ENCODE measurements at places on chromosomes 7 and 10.
A peak's percentile ranks its signal among the peaks of the same experiment; 100 is the strongest.

- DNase-seq: no peak
Observed at GRCh38 chr10:103822107-103822716, 33.2 kb downstream of the SH3PXD2A start.

DNA sequence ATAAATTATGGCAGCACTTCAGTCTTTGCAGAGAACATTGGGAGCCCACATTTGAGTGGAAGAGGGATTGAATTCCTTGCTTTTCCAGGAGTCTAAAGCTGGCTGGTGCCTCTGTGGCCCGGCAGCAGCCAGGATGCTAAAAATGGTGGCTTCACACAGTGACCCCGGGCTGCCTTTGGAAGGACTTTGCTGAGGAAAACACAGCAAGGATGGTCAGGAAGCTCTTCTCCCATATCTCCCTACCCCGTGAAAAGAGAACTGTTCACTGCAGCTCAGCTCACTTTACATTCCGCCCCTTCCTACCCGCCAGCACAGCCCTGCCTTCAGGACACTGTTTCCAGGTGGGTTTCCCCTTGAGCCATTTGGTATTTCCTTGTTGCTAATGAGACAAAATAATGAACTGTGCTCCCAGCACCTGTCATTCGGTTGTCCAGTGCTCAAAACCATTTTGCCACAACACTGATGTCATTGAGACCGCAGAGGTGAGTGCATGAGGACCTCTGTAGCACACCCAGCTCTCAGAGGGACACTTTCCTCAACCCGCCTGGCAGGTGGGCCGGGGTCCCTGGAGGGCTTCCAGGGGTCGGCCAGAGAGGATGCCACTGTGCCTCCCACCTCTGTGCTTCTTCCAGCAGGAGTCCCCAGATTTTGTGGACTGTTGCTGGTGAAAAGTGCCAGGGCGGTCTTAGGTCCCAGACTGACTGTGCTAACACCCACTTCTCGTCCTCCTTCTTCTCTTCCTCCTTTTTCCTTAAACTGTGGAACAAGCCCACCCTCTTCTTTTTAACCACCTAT is 255.7 kb upstream of the PPP2R2D start:
- DNase-seq: no peak

DNA sequence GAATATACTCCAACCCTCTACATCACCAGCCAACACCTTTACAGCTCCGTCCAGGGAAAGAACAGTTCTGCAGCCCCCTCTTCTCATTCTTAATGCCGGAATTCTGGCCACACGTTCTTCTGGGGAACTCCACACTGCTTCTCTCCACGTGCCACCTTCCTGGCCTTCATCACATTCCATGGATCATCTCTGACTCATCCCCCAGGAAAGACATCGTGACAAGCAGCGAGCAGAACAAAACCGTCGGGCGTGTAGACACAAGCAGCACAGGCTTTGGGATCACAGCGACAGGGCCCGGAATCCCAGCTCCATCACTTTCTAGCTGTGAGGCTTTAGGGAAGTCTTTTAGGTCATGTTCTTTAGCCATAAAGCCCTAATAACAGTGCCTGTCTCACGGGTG is 590.3 kb upstream of the FOXK1 start:
- DNase-seq: no peak

GRCh38 chr7:8353991-8354390 is 79.4 kb upstream of the NXPH1 start:
- DNase-seq: no peak

GRCh38 chr7:106866298-106867281 is 1.5 kb downstream of the PIK3CG start:
- no peak for DNase-seq

- DNase-seq: no peak
Observed at GRCh38 chr7:115127399-115128021, 205.6 kb downstream of the MDFIC start.

DNA sequence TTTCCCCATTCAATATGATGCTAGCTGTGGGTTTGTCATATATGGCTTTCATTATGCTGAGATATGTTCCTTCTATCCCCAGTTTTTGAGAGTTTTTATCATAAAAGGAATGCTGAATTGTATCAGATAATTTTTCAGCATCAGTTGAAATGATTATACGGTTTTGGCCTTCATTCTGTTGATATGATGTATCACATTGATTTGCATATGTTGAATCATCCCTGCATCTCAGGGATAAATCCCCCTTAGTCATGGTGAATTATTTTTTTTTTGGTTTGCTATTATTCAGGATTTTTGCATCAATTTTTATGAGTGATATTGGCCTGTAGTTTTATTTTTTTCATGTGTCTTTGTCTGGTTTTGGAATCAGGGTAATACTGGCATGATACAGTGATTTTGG is 1152.3 kb upstream of the C7orf33 start:
- DNase-seq: no peak

DNA sequence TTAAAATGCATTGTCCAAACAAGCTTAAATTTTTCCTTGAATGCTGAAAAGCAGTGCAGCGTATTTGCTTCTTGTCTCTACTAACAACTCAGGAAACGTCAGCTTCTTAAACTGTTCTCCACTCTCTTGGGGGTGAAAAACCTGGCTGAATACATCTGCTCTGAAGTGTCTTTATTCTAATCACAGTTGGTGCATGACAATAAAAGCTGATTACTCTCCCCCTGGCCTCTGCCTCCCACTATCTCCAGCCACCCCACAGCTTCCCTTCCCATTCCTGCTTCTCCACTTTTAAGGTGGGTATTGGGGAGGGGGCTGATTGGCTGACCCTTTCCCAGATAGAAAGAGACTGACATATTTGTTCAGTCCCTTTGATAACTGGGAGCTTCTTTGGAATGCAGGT is 456.0 kb downstream of the SORCS1 start:
- DNase-seq: no peak

DNA sequence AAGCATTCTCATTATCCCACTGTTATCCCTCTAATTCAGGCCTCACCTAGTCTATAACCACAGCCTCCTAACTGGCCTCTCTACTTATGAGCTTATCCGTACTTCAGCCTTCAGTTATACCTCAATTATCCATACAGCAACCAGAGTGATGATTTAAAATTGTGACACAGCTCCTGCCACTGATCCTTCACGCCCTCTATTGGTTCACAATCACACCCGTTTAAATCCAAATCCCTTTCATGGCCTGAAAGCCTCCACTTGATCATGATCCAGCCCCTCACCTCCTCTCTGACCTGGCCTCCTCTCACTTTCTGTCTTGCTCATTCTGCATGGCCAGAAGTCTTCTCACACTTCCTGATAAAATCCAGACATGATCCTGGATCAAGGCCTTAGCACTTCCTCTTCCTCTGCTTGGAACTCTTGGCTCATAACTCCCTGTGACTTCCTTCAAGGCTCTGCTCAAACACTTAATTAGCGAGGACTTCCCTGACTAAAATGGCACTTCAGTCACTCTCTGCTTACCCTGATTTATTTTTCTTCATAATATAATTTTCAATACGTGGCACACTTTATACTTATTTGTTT is 19.0 kb upstream of the TMEM26 start:
- no peak for DNase-seq

DNA sequence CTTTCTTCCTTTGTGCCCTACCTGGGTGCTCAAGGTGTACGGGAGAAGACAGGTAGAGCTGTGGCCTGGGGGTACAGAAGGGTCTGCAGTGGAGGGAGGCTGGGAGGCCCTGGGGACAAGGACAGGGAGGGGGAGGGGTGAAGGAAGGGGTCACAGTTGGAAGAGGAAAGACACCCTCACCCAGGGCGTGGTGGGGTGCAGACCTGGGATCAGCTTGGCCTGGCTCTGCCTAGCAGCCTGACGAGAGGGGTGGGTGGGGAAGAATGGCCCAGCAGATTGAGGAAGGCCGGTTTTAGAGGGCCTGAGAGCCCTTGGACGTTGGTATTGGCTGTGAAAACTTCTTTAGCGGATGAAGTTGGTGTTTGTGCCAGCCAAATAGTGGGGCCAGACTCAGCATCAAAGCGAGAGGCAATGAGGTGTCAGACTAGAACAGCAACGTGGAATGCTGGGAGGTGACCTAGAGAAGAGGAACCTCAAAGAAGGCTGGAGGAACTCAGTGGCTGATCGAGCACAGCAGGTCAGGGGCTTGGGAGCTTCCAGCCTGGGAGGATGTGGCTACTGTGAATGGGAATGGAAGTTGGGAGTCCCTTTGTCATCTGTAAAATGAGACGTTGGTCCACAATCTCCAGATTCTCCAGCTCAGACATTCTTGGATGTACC is 18.1 kb upstream of the TRIM8 start:
- no peak for DNase-seq

DNA sequence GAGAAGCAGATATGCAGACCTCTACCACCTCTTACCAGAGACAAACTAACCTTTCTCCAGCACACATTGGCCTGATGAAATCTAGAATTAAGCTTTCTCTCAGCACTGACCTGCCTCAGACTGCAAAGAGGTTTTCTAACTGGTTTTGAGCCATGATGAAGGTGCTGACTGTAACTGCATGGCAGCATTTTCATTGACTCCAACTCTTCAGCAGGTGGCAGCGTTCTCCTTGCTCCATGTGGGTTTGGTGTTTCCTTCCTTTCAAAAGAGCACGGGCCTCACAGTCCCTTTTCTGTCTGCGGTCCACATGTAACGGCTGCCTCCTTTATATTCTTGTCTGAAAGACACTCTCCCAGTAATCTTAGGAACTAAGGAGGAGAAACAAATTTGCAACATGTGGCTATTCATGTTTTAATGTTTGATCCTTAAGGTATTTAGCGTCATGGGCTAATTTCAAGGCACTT is 12.6 kb downstream of the KLLN start:
- peak; percentile 68 for DNase-seq

DNA sequence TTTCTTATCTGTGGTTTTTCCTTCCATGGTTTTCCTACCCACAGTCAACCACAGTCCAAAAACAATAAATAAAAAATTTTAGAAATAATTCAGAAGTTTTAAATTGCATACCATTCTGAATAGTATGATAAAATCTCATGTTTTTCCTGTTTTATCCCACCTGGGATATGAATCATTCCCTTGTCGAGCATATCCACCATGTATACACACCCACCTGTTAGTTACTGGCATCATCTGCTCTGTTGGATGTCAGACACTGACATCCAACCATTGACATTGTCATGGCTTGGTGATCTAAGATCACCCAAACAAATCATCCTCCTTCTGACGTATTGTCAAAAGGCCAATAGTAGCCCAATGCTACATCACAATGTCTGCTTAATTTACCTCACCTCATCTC is 749.8 kb downstream of the TNS3 start:
- DNase-seq: no peak

- DNase-seq: no peak
Observed at GRCh38 chr10:63205421-63205820, 72.3 kb downstream of the NRBF2 start.

- no peak for DNase-seq
Observed at GRCh38 chr7:99083068-99083651, 60.7 kb downstream of the SMURF1 start.

DNA sequence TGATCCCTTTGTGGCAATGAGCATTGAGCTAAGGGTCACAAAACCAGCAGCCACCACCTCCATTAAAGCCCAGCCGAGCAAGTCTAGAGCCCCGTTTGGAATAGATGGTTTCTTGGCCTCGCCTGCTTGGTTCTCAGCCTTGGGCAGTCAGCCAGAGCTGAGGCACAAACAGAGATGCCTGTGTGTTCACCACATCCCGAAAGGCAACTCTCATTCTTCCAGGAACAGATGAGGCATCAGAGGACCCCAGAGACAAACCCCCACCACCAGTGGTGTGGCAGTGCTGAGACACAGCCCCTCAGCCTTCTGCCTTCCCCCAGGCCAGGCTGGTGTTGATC is 203.3 kb upstream of the ZMIZ1 start:
- DNase-seq: no peak

DNA sequence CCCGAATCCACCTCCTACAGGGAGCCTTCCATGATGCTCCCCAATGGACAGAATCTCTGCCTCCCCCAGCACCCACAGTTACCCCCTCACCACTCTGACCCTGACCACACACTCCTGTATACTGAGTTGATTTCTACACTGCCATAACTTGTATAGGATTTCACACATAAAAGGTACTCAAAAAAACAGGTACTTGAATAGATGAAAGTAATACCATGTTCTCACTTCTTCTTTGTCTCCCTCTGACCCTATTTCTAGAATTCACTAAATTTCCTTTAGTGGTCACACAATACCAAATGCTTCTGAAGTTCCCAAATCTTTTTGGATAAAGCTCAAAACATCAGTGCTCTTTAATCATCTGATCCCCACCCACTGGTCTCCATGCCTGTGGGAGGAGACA is 45.4 kb downstream of the HSPA12A start:
- DNase-seq: no peak

- DNase-seq: no peak
Observed at GRCh38 chr10:79044036-79044632, 24.6 kb upstream of the ZMIZ1 start.

- no peak for DNase-seq
Observed at GRCh38 chr7:111835066-111835465, 272.8 kb upstream of the IMMP2L start.

DNA sequence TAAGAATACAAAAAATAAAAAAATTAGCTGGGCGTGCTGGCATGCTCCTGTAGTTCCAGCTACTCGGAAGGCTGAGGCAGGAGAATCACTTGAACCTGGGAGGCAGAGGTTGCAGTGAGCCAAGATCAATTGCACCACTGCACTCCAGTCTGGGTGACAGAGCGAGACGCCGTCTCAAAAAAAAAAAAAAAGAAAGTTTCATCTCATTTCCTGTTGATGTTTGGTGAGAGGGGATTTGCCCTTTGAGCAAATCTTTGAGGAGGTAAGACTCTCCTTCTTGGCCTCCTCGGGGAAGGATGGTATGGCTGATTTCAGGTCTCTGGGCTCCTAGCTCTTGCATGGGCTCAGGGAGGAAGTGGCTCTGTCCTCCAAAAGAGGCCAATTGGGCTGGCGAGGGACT is 3.6 kb upstream of the GRID2IP start:
- no peak for DNase-seq

- DNase-seq: no peak
Observed at GRCh38 chr7:130689683-130690082, 3.3 kb upstream of the TSGA13 start.

DNA sequence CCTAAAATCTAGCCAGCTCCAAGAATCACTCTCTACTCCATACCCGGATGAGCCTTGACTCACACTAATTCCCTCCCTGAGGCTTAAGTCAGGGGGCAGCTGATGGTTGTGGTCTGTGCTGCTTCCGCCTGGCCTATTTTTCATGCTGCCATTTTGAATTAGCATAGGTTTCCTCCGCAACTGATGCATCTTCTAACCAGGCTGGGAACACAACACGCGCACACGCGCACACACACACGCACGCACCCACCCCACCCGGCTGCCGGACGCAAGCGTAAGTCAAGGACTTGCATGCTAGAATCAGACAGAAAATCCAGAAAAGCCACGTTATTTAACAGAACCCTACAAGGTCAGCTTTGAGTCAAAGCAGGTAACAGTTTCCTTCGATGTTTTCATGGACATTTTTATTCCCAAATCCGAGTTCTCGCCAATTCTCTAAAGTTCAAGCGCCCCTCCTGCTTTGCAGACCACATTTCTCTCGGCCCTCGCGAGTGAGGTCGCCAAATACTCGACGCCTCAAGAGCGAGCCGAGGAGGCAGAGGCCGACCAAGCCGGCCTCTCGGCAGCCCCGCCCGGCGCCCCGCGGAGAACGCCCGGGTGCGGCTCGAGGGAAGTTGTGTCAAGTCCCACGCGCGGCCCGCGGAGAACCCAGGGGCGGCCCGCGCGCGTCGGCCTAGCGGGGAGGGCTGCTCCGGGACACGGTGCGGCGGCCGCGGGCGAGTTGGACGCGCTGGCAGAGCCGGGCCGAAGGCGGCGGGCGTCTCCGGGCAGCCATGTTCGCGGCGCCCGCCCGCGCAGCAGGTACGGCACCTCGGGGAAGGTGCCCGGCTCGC is 961 bp downstream of the SCRN1 start:
- no peak for DNase-seq

- no peak for DNase-seq
Observed at GRCh38 chr10:79375321-79376077, 28.2 kb downstream of the PPIF start.

All from hematopoietic multipotent progenitor cell treated with erythropoietin and hydrocortisone succinate and interleukin-3 and kit ligand, for 17 days (in vitro differentiated cells).